Cerebellar nuclear complex (tissue), 1 donor: ENCODE measurements at places on chromosomes 2 and 18.

- DNase-seq, result no peak
Observed at GRCh38 chr2:105412584-105412983, 13.7 kb upstream of the FHL2 start.

DNA sequence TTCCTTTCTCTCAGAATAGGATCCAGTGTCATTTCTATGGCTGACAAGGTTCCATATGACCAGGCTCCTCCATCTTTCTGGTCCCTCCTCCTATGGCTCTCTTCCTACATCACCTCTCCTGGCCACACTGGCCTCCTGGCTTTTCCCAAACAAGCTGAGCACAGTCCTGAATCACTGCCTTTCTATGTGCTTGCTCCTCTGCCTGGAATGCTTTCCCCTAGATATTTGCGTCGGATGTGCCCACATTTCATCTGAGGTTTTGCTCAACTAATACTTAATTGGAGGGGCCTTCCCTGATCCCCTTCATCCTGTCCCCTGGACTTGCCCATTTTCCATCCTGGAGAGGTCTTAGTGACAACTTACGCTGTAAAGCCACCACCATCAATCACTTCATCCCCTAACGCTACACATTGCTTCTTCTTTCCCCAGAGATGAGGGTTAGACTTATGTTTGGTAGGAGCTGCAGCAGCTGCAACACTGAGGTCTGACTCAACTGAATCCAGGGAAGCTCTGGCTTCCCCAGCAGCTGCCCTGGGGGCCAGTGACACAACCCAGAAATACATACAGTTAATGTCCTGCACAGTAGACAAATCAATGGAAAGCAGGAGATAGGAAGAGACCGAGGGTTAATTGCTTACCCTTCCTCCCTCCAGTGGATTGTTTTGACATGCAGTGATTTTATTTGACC lies 42.9 kb downstream of the QPCT start:
- no peak for DNase-seq

DNA sequence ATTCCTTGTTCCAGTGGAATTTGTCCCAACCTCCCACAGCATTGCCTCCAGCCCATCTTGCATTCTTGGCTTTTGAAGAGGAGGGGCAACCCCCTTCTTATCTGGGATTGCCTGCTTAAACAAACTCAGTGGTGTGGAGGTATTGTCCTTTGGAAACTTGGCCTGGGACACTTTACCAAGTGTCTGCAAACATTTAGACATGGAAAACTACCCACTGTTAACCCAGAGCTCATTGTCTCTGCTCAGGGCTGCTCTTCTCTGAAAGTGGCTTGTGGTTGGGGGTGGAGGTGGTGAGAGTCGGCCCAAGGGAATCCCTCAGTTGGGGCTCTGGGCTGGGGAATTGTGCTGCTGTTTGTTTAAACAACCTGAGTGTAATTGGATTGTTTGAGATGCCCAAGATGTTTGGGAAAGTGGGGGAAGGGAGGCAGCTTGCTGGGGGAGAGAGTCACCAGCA lies 178.3 kb upstream of the GATA6 start:
- no peak for DNase-seq

DNA sequence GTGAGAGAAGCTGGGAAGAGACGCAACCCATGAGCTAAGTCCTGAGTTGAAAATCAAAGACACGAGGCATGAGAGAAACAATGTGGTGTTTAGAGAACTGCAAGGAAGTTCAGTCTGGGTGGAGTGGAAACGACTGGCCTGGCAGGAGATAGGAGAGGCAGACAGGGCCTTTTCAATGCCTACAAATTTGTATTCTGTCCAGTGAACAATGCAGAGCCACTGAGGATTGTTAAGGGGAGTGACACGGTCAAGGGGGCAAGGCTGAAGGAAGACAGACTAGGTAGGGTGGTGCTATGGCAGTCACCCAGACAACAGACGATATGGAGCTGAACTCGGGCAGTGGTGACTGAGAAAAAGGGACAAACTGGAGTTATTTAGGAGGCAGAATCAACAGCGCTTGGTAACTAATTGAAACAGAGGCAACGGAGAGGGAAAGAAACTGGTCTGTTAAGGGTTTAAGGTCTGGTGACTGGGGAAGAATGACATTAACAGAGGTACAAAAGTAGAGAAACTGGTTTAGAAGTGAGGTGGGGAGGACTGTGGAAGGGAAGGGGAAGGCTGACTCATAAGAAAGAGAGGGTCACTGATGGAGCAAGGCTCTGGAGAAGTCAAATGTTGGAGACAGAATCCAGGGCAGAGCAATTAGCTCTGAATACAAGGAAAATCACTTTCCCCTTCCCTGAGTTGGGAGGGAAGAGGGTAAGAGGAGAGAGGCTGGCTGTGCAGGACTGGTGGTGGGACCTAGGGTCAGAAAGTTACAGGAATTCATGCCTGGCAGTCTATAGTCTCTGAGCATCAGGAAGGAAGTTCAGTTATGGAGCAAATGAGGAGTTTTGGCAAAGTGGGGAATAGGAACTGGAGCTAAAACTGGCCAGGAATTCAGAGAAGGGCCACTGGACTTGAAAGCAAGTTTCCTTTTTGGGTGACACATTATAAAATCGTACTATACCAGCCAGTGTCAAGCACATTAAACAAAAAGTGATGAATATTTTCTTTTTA lies 63.4 kb upstream of the CHRNA1 start:
- no peak for DNase-seq

DNA sequence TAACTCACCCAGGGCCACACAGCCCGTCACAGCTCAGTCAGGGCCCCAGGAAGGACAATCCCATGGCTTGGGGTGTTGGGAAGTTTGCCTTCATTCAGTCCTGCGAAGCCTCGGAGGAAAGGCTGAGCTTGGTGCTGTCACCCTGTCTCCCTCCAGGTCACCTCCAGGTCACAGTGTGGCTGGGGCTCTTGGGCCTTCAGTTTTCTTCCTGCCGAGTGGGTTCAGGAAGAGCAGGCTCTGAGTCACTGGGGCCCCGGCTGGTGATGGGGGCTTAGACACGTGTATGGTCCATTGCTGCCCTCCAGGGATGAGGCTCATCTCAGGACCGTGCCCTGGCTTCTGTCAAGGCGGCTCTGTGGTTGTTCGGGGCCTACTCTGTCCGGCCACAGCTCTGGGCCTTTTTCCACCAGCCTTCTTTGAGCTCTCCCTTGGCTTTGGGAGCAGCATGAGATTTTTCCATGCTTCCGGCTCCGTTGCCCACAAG lies 118.6 kb downstream of the INHBB start:
- DNase-seq, result no peak

GRCh38 chr2:201674794-201675193 lies 23.6 kb downstream of the MPP4 start:
- DNase-seq, result no peak

- no peak for DNase-seq
Observed at GRCh38 chr2:207734264-207734635, 22.8 kb downstream of the CCNYL1 start.

- DNase-seq, result no peak
Observed at GRCh38 chr2:85674417-85674816, 6.4 kb upstream of the SFTPB start.

- no peak for DNase-seq
Observed at GRCh38 chr2:239302083-239302807, 98.6 kb downstream of the HDAC4 start.

GRCh38 chr2:150141226-150142001 lies 346.1 kb downstream of the RND3 start:
- DNase-seq, result no peak

- no peak for DNase-seq
Observed at GRCh38 chr2:190571686-190572085, 37.2 kb upstream of the NEMP2 start.

- no peak for DNase-seq
Observed at GRCh38 chr18:35522130-35522959, 24.6 kb upstream of the INO80C start.

DNA sequence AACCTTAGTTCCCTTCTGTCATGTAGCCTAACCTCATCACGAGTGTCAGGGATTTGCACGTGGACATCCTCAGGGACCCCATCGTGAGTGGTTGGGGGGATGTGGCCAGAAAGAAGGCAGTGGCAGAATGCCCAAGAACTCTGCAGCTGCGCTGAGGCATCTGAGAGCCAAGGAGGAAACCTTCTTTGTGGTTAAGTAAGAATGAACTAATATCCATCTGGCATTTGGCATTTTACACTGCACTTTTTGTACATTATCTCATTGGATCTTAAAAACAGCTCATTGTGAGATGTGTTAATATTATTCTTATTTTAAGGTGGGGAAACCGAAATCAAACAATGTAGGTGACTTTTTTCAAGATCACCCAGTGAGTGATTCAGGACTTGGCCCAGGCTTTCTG lies 32.6 kb upstream of the APCDD1 start:
- no peak for DNase-seq

DNA sequence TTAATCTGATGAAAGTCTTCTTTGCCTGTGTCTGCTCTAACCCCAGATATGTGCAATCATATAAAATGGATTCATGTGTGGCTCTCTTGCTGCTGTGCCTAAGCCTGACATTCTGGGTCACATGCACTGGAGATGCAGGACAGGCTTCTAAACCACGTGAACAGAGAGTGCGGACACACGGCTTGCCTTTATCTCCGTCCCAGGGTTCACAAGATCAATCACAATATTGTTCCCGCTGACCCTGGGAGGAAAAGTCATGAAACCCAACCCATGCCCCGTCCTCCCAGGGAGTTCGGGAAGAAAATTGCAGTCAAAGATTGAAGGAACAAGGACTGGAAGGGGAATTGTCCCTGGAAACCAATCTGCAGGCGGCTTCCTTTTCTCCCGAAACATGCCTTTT lies 74.8 kb downstream of the VAPA start:
- no peak for DNase-seq

GRCh38 chr2:117785740-117786139 lies 28.8 kb upstream of the DDX18 start:
- no peak for DNase-seq

- no peak for DNase-seq
Observed at GRCh38 chr2:182477774-182478173, 50.9 kb upstream of the PDE1A start.

DNA sequence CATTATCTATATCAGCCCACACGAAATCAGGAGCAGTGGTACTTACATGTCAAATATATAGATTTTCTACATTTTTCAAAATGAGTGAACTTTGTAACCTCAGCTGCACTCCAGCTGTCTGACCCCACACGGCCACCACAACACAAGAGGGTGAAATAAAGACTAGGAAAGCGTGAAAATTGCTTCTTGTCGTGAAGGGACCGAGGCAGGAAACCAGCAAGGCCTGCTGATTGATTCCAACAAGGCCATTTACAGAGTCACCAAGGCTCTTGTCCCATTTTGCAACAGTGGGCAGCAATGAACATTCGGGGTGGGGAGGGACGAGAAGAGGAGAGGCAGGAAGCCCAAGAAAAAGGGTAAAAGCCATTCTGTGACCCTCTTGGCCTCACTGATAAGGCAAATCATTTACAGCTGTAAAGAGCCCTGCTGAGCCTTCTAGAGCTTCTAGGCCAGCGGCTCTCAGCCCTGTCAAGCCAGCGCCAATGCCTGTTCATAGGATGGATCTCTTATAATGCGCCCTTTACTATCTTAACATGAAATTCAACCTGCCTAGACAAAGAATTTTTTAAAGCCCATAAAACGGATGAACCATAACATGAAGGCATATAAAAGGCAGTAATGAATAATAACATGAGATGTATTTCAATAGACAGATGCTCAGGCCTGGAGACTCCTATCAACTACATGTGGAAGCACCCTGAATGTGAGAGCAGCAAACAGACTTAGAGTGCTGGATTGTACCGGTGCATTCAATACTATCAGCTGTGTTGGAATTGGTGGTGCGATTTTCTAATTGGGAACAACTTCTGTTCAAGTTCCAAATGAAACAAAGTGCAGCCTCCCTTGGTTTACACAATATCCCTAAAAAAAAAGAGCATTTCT lies 269.0 kb downstream of the CDCA7 start:
- DNase-seq, result no peak

- no peak for DNase-seq
Observed at GRCh38 chr2:172614932-172615331, 59.0 kb downstream of the PDK1 start.

DNA sequence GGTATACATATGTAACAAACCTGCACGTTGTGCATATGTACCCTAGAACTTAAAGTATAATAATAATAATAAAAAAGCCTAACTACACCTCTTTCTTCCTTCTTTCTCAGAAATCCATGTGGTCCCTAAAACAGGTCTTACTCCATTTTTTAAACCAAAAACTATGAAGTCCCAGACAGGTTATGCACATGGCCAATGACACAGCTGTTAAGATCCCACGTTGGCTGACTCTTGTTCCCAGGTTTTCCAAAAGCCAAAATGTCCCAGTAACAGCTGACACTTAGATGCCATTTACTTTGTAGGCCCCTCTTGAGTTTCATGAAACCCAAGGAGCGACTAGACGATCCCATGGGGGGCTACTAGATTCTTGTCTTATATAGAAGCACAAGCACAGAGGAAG lies 97.0 kb downstream of the KCNF1 start:
- no peak for DNase-seq

GRCh38 chr2:159996792-159997546 lies 65.4 kb downstream of the PLA2R1 start:
- no peak for DNase-seq

GRCh38 chr2:14516844-14517243 lies 115.7 kb upstream of the LRATD1 start:
- no peak for DNase-seq

DNA sequence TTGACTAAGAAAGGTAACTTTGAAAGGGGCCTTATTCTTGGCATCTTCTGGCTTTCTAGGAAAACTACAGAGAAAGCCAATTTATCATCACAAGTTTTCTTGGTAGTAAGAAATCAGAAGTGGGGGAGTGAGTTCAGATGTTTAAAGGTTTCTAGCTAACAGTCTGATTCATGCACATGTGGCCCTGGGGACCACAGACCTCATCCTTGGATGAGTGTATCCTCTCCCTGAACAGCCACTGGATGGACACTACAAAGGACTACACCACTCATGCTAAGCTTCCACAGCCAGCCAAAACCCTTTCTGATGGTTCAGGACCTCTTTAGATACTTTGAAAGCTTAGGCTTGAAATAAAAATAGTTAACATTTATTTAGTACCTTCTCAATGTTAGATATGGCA lies 218.3 kb upstream of the STK17B start:
- no peak for DNase-seq

DNA sequence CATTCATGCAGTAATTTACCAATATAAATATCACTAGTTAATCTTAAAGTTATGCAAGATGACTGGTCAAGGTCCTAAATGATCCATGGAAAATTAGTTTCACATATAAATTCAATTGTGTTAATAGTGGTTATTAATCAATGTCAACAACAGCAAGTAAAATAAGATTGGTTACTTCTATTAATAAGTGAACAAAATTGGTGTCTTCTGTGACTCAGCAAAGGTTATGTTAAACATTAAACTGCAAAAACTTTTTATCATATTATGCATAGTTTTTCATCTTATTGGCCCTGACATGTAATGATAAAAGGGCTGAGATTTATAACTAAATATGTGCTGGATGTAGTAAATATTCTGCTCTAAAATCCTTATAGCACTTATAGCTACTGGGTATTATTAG lies 359.0 kb upstream of the UBE2E3 start:
- no peak for DNase-seq

GRCh38 chr18:71237641-71238040 lies 948.8 kb downstream of the SOCS6 start:
- DNase-seq, result no peak
